ENCODE measurements at places on chromosomes 7 and 10.

GRCh38 chr7:30799976-30800661, 28.9 kb downstream of the MINDY4 start:
- DNase-seq = no peak

GRCh38 chr7:158265743-158266080, 321.9 kb downstream of the PTPRN2 start:
- DNase-seq = no peak

GRCh38 chr10:119090968-119091367, 10.4 kb upstream of the EIF3A start:
- no peak for DNase-seq

GRCh38 chr7:105188201-105188600, 174.2 kb downstream of the KMT2E start:
- no peak for DNase-seq

DNA sequence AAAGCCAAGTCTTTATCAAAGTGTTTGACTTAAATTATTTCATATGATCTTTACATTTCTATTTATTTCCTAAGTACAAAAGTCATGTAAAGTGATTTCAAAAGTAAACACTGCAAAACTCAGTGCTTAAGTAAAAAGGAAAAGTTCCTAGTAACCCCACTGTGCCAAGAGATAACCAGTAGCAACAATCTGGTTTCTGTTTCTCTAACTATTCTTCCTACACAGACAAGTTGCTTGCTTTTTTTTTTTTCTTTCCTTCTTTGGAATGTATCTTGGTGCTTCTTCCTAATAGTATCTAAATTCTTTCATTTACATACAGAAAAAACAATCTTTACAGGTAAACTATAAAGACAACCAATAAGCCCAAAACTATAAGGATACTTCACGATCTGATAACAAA, 3.1 kb downstream of the JCAD start:
- DNase-seq = no peak

DNA sequence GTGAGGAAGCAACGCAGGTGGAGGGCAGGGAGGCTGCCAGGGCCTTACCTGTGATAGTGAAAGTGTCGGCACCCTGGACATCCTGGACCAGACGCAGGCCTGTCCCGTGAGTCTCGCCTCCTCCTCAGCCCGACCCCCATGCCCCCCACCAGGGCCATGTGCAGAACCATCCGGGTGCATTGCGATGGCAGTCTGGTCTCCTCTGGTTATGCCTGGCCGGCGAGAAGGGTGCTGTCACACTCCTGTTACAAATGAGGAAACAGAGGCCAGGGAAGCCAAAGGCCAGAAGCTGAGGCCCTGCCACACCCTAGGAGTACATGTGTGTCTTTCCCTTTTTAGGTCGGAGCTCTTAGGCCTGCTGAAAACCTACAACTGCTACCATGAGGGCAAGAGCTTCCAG, 7.2 kb downstream of the DEPP1 start:
- DNase-seq = no peak

DNA sequence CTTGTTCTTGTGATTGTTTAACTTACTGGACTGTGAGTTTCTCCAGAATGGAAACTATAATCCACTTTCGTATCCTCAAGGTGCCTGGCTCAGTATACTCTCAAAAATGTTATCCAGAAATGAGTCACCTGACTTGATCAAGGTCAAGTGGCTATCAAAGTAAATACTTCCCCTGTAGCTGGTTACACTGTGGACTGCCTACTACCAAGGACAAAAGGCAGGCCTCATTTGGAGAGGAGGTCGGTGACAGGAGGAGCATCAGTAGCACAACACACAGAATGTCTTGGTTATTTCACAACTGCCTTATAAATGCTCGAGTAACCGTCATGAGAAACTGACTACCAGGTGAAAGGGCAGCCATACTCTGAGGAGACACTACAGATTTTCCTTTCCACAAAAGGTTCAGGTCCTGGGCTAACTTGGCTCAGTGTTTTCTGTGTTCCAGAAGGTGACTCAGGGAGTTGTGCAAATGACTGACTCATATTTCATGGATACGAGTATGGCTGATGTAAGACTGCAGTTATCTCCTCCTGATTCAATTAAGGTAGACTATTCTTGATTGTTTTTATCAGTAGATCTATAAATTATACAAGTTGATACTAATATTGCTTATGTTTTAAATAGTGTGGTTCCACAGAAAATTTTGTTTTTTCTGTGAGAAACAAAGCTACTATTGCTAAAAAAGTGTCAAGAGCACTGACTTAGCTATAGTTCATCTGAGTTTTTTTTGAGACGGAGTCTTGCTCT, 4.2 kb upstream of the CCNY start:
- DNase-seq = no peak

GRCh38 chr7:22329816-22330524, 27.0 kb downstream of the RAPGEF5 start:
- no peak for DNase-seq

- no peak for DNase-seq
Measured at GRCh38 chr10:125992254-125992653, 95.9 kb downstream of the FANK1 start.

- no peak for DNase-seq
Measured at GRCh38 chr10:97314671-97315070, 4.4 kb upstream of the FRAT1 start.

DNA sequence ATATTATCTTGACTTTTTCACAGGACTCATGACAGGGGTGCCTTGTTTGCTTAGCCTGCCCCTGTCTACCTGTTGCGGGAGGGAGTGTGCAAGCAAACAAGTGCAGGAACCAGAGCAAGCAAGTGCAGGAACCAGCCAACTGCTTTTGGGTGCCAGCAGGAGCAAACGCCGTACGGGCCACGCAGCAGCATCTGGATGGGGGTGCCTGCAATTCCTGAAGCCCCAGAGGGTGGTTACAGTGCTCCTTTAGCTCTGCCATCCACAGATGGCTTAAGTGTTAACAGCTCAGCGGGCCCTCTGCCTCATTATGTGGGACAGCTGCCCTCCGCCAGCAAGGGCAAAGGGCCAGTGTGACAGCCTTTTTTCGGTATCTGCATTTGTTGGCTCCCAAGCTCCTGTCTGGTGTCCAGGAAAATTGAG, 83.5 kb downstream of the MICU1 start:
- DNase-seq = no peak

DNA sequence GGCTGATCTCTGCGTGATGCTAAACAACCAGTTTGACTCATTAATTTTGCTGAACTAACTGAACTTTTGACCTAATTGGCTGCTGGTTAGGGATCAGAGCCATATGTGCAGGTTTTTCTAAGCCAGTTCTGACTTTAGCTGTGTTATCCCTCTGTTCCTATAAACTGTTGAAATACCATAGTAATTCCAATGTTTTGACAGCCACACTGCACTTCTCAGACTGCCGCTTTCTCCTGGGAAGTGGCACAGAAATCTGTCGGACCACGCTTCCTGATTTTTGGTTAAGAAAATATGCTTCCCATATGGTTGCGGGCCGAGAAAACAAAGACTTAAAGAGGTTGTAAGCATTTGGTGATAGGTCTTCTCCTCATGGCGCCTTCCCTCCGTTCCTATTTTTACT, 42.3 kb downstream of the TBXAS1 start:
- DNase-seq = no peak

GRCh38 chr10:62384447-62385081, 10.4 kb downstream of the ZNF365 start:
- no peak for DNase-seq

GRCh38 chr7:103389263-103389662, 41.8 kb downstream of the PSMC2 start:
- no peak for DNase-seq

- DNase-seq = no peak
Measured at GRCh38 chr7:72176875-72177274, 235.3 kb downstream of the CALN1 start.

DNA sequence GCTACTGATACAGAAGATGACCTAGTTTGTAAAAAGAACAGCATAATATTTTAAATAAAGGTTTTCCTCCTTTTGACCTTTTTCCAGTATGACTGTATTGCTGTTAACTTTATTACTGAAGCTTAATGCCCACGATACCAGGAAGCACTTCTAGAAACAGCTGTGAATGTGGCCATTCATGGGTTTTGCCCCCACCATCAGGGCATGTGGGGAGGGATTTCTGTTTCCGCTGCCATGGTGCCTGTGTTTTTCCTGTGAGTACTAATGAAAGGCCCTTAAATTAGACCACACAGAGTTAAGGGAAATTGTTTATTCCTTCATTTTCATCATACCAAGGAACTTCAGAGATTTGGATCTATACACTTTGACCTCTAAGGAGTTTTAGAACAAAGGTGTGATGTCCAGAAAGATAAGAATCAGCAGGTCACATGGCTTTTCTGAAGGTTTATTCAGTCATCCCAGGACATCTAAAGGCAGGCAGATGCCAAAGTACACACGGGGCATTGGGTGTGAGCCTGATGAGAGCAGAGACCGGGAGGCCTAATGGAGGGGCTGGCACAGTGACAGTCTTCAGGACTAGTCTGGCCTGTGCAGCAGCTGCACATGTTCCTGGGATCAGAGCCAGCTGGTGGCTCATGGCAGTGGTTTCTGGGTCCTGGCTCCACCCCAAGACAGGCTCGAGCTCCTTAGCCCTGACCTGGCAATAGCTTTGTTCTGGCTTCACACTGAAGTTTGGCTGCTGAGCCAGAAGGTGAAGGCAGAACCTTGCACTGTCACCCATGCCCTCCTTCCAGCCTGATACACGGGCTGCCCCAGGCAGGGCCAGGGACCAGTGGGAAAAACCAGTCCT, 190.9 kb downstream of the REEP3 start:
- DNase-seq = no peak

GRCh38 chr7:139829025-139829774, at the start of gene TBXAS1:
TSS of gene TBXAS1 (plus strand) at chr7:139829264. CDS start at chr7:139829391, 127 bp downstream.
- DNase-seq = no peak

DNA sequence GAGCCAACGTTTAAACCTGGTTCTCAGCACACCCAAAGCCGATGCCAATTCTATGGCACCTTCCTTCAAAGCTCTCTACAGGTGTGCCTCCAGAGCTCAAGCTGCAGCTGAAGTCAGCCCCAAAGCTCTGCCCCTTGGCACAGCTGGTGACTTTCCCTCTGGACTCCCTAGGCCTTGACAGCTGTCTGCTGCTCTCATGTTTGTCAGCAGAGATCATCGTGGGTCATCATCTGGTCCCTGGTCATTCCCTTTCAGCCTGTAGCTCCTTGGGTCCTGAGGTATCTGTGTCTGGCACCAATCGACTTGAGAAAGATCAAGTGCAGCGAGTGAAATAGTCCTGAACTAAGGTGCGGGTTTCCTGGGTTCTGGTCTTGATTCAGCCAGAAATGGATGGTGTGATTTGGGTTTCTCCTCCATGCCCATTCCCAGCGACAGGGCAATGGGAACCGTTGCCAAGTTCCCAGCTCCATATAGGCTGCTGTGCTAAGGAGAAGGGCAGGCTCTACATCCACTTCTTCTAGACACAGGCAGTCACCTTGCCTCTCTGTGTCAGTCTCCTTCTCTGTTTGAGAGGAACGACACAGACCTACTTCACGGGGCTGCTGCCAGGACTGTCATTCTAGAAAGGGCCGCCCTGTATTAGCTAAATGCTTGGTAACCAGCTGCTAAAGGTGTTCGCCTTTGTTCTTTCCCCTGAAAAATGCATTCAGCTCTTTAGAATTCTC, 3.6 kb downstream of the PKD1L1 start:
- no peak for DNase-seq

GRCh38 chr10:29835055-29835454, 200.3 kb upstream of the SVIL start:
- DNase-seq = no peak

DNA sequence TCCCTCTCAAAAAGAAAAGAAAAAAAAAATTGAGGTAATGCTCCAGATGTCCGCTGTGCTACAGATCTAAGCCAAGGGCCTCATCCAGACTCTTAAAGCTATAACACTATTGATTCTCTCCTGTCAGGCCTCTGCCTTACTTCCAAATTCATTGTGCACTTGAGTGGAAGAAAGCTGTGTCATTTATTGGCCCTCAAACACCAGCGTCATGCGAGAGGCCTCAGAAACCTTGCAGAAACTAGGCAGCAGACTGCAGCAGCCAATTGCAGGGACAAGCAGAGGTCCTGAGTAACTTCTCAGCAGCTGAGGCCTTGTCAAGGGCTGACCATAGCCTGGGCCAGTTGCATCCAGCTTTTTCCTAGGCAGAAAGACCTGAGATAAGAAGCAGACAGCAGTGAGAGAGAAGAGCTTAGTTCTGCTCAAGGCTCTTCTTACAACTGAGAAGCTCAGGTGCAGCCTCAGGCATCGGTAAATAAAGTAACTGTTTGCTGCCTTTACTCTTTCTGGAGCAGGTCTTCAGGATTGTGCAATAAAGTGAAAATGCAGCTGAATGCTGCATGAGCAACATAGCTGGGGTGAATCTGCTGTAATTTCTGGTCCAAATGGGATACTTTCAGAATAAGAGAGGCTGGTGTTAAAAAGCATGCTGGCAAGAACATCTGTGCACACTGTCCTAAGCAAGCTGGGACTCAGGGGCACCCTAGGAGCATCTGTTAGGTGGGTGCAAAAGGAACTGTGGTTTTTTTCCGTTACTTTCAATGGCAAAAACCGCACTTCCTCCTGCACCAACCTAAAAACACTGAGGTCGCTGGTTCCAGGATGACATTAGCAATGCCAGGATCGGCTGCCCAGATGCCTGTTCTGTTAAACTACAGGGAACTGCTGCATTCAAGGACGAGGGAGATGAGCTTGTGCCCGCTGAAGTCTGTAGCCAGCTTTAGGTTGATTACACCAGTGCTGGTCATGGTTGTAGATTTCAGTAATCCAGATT, 181.8 kb upstream of the PFKP start:
- no peak for DNase-seq
